Hematopoietic multipotent progenitor cell treated with erythropoietin and hydrocortisone succinate and interleukin-3 and kit ligand, for 15 days (in vitro differentiated cells): ENCODE measurements at places on chromosomes 16 and 17.

DNA sequence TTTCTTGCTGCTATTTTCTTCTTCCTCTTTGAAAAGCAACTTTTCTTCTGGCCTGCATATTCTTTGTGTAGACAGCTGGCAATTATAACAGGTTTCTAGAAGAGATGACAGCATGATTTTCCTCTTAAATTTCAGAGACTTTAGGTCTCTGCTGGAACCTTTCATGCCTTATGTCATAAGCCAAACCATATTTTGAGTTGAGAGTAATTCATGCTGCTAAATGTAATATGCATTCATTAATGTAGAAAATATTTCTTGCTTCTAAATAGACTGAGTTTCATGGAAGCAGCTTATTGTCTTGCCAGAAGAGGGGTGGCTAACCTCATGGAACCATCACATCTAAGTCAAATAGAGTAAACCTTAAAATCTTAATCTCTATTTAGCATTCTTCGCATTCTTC lies 25.9 kb upstream of the ABCA9 start:
- DNase-seq, result no peak

- DNase-seq, result no peak
These were observed 11.7 kb downstream of the ABCC1 start for GRCh38 chr16:15961060-15961511.

DNA sequence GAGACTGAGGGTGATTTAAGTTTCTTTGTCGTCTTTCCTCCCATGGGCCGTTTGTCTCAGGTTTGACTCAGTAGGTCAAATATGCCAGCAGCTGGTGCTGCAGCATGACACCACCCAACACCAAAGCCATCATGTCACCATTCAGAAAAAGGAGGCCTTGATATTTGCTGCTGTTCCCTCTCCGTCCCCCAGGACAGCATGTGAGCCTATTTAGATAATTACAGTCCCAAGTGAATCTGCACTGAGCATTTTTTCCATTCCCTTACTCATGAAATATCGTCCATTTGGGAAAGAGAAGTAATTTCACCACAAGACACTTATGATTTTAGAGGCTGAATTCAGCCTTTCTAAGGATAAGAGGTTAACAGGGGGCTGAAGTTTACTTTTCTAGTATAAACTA lies 62.2 kb upstream of the ADORA2B start:
- DNase-seq, result no peak

DNA sequence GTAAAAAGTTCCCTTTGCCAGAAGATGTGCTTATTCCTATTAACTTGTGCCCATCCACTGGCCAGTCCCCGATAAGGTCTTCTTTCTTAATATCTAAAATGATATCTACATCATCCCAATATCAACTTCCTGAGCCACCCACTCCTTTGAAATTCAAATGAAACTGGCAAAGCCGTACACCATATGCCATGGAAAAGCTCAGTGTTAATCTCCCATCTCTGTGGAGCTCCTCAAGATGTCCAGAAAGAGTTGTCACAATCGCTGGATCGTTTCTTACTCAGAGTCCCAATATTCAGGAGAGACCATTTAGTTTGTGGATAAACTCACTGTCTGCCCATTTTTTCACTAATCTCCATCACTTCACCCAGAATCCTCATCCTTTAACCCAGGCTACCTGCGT lies 420.7 kb downstream of the NPIPA8 start:
- no peak for DNase-seq

DNA sequence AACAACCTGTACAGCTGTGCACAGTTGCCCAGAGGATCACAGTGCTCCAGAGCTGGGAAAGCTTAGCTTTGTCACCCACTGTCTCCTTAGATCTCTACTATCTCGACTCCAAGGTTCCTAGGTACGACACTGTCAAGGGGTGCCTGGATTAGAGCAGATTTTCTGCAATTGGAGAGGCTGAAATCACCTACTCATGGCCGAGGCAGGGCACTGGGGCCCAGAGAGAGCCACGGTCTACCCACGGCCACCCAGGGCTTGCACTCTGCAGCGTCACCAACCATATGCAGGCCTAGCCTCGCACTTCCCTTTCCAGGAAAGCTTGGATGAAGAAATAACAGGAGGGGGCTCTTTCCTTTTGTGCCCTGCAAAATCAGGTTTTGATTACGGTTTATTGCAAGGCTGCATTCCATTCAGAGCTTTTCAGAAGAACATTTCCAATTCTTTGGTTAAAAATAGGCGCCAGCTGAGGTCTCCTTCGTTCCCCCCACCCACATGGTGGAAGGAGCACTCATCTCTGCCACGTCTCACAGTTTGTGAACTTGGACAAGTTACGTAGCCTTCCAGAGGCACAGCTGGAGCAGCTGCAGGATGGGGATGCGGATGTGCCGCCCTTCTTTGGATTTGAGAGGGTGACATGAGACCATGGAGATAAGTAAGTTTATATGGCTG lies 80.0 kb downstream of the IRX5 start:
- no peak for DNase-seq

DNA sequence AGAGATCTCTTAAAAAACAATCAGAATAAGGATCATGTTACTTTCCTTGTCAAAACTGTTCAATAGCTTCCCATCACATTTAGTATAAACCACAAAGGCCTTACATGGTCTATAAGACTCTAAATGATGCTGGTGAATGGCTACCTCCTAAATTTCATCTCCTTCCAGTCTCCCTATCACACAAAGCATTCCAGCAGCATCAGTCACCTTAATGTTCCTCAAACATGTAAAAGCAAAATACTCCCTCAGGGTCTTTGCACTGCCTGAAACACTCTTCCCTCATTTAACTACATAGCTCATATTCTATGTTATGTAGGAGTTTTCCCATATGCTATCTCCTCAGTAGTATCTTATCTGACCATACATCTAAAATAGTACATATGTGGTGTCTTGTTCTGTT lies 53.5 kb upstream of the INTS2 start:
- DNase-seq, result no peak

DNA sequence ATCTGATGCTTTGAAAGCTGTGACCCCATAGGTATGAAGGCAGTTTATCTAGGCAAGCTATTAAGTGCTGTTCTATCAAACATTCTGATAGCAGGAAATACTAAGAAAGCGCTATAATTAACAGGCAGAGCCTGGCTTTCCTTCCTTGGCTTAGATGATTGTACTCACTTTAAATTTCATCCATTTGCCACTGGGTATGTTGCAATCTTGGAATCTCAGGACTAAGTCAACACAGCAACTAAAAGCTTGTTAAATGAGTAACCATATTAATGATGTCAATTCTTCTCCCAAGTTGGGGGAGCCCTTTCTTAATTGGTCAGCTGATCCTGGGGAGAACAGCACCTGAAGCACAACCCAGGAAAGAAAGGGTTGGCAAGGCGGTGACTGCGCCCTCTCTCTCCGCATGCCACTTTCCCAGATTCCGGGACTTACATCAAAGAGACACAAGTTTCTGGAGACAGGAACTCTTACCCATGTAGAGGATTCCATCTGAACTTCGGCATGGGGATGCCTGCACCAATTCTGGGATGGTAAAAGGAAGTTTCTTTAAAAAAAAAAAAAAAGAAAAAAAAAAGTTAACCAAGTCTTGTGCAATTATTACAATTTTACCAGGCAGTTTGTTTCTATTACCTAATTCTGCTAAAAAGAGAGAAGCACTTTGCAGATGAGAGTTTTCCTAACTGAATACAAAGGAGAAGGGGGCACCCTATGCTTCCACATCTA lies 54.4 kb upstream of the ICAM2 start:
- DNase-seq, result no peak

DNA sequence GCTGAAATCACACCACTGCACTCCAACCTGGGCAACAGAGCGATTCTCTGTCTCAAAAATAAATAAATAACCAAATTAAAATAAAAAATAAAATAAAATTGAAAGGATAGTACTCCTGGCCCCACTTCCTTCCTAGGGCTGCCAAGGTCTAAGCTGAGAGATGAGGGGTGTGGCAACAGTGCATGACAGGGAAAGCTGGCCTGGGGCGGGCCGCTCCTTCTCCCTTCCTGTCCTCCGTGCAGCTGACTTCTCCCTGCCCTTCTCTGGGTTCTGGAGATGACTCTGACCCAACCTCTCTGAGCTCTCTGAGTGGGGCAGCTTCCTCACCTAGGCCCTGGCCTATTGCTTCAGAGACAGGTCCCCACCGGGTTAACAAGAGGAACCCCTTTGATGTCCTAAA lies 8.7 kb upstream of the SLC25A39 start:
- no peak for DNase-seq
